ENCODE measurements at places on chromosomes 2 and 18.

- DNase-seq, result no peak
Observed at GRCh38 chr2:160209516-160209856, 9.4 kb upstream of the ITGB6 start.

GRCh38 chr2:203279288-203279687 lies 40.5 kb downstream of the CYP20A1 start:
- DNase-seq, result no peak

DNA sequence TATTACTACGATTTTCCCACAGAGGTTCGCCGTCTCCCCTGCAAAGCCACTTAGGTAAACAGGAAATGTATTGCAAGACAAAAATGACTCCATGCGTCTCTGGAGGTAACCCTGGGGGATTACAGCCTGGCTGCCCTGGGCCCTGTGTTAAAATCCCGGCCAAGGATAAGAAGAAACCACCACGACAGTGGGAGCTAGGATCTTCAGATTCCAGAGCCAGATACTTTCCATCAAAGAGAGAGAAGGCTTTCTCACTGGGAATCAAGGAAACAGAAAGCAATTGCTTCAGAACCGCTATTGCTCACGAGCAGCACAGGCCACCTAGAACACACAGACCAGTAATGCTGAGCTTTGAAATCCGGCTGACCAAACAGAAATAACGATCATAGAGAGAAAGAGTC lies 97.9 kb upstream of the ZNF516 start:
- DNase-seq, result no peak

DNA sequence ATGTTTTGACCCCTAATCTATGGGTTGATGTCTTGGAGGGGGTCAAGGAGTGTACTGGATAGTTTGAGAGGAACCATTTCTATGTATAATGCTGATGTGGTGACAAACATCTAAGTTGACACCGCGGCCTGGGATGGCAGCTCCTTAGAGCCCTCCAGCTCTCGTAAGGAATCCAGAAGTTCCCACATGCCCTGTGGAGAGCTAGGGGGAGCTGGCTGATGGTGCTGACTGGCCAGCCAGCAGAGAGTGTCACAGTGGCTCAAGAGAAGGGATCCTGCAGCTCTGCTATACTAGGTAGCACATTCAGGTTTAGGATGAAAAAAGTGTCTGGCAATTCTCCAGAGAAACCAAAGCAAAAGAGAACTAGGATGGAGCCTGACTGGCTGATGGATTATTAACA lies 842.2 kb upstream of the VRK2 start:
- DNase-seq, result no peak

GRCh38 chr2:221571025-221571550 lies 1.0 kb downstream of the EPHA4 start:
- no peak for DNase-seq

DNA sequence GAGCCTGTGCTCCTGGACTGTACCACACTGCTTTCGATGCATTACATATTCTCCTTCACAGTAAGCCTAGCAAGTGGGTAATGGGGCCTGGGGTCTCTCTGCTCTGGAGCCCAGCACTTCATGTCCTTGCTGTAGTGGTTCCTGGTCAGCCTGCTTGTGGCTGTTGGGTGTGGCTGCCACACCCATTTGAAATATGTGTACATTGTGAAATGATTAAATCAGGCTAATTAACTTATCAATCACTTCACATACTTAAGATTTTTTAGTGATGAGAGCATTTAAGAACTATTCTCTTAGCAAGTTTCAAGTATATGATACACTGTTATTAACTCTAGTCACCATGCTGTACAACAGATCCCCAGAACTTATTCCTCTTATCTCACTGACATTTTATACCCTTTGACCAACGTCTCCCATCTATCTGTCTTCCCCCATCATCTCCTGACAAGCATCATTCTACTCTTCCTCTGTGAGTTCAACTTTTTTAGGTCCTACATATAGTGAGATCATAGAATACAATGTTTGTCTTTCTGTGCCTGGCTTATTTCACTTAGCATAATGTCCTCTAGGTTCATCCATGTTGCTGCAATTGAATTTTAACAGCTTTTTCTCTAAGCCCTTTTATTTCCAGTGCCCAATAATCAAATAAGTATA lies 92.1 kb downstream of the LYPD6 start:
- DNase-seq, result no peak

GRCh38 chr18:24388957-24389356 lies 8.7 kb downstream of the OSBPL1A start:
- no peak for DNase-seq

DNA sequence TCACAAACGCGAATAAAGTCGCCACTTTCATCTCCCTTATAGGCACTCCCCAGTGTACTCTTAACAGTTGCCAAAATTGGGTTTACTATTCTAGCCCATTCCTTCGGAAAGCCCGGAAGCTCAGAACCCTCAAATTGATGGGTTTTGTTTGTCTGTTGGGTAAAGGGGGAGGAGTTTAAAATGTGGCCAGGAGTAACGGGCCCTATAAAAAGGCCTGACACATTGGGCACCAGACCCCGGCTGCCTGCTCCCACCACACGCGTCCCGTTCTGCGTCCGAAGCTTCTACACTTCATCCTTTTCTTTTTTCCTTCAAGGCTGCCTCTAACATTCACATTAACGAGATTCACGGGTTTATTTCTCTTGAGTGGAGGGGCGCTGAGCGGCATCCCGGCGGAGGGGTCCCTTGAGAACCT lies 837 bp downstream of the NHEJ1 start:
- DNase-seq, result no peak

DNA sequence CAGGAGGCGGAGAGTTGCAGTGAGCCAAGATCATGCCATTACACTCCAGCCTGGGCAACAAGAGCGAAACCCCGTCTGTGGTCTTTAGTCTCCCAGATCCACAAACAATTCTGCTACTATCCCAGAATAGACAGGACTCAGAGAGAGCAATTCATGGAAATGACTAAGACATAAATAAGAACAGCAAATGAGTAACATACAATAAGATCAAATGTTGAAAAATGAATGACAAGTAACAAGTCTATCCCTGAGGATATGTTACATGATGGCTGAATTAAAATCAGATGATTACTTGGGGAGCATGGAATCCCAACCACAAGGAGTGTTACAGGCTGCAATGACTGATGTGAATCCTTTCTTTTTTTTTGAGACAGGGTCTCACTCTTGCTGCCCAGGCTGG lies 10.3 kb downstream of the ARL5A start:
- no peak for DNase-seq

- DNase-seq, result no peak
Observed at GRCh38 chr2:110788976-110789375, 56.6 kb downstream of the ACOXL start.

GRCh38 chr18:57426187-57426586 lies 9.0 kb upstream of the ONECUT2 start:
- no peak for DNase-seq

DNA sequence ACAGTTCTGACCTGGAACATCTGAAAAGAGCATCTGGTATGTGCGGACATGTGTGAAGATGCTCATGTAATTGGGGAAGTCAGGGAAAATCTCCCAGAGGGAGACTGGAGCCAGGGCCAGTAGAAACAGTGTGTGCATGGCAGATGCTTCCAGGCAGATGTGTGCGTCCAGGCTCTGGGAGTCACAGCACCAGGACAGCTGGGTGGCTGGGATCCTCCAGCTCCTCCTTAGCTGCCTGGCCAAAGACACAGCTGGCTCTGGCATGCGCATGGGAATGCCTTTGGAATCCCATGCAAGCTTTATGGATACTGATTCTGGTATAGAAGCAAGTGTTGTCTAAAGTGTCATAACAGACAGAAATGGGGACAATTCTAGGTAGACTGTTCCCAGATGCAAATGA lies 369.7 kb downstream of the INSIG2 start:
- DNase-seq, result no peak

DNA sequence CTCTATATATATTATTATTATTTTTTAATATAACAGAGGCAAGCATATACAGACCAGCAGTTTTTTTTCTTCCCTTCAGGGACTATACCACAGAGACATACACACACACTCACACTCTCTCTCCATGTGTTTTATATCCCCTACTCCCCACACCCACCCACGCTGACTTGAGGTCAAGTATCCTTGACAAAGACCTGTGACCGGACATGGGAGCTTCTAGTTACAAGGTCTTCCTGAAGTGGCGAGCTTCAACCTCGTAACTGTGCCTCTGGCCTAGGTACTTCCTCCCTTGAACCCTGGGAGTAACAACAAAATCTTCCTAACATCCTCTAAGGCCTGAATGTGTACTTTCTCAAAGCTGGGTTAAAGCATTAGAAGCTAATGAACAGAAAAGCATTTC lies 52.5 kb downstream of the POLR1A start:
- DNase-seq, result no peak

DNA sequence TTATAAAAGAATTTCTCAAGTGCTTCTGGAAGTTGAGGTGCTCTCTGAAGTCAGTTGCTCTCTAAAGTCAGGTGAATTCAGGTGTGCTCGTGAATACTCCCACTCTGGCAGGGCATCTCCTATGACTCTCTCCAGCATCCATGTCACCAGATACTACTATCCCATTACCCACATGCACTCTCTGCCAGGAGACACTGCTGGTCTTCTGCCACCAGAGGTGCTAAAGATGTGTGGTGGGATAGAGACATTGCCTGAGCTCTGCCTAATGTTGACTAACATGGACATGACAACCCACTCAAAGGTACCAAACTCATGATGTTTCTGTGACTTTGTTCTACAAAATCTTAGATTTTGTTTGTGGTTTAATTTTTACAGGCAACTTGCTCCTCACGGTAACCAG lies 106.4 kb upstream of the HNRNPA3 start:
- no peak for DNase-seq

DNA sequence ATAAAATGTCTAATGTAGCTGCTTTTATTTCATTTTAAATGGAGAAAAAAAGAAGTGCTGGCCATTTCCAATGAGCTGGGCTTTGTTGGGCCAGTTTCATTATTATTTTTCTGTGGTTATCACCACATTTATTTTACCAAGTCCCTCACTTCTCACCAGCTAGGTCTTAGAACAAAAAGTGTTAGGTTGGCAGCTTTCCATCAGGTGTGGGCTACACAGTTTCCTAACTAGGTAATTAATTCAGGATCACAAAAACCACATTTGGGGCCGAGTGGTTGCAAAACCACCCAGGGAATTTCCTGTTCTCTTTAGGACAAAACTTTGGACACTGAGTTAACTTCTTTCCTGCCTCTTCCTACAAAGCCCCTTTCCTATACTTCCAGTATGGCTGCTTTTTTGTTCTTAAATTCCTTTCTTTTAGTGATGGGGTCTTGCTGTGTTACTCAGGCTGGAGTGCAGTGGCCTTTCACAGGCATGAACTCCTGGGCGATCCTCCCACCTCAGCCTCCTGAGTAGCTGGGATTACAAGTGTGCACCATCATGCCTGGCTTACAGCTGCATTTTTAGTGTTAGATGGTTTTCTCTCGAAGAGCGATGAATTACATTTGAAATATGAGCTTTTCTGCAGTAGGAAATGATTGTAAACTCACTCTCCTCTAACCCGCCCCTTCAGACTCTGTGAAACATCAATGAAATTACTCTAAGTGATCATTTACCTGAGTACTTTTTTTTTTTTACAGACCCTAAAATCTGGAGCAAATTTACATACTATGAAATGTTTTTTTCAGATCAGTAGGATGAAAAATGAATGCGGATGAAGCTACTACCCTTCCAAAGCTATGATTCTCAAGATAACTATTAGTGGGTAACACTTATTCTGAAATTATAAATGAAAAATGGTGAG lies 2.6 kb upstream of the ZFP36L2 start:
- no peak for DNase-seq

GRCh38 chr18:46321955-46322354 lies 217.8 kb downstream of the HAUS1 start:
- no peak for DNase-seq

GRCh38 chr18:21321711-21322110 lies 79.7 kb downstream of the GREB1L start:
- DNase-seq, result no peak

DNA sequence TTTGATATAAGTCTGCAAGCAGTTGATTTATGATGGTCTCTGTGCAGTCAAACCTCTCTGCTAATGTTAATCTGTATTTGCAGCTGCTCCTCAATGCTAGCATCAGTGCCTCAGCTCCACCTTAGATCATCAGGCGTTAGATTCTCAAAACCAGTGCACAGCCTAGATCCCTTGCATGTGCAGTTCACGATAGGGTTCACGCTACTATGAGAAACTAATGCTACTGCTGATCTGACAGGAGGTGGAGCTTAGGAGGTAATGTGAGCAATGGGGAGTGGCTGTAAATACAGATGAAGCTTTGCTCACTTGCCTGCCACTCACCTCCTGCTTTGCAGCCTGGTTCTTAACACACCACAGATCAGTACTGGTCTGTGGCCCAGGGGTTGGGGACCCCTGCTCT lies 18.4 kb downstream of the RBKS start:
- DNase-seq, result no peak

DNA sequence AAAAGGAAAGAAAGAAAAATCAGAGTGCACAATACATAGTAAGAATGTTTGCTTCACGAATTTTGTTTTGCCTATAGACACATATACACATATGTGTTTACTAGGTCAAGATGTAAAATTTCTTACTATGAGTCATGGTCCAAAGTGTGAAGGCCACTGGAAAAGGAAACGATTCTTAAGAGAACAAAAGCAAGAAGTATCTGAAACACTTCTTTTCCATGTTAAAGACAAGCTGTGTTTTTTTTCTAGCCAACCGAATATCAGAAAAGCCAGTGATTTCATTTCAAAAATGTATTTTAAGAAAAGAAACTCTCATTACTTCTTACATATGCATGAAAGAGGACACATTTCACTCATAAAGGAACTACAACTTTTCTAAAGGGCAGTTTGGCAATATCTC lies 24.9 kb downstream of the PECR start:
- DNase-seq, result no peak

- peak; percentile 3 for DNase-seq
Observed at GRCh38 chr18:22778996-22779395, 154.1 kb upstream of the RBBP8 start.

- DNase-seq, result no peak
Observed at GRCh38 chr2:112864072-112864471, 27.5 kb upstream of the IL1B start.

DNA sequence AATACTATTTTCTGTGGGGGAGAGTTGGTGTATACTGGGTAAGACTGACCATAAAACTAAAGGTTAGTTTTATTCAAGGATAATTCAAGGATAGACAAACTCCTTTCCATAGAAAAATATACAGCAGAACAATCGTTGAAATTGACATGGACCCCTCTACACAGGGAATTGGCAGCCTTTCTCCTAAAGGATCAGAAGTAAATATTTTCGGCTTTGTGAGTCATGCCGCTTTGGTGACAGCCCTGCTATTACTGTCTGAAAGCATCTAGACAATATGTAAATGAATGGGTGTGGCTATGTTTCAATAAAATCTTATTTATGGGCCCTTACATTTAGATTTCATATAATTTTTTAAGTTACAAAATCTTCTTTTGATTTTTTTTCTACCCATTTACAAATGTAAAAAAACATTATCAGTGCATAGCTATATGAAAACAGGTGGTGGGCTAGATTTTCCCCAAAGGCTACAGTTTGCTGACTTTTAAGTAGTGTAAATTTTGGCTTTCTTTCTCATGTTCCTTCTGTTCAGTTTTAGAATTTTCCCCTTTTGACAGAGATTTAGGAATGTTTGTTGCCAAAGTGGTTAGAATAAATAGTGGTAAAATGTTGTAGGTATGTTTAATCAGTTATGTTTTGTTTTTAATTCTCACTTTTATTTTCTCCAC lies 270.6 kb downstream of the DCC start:
- no peak for DNase-seq

Measured in DMS79 (cell line).